ENCODE measurements at places on chromosomes 1 and 21. TPM values are rescaled to one million over a fixed set of nuclear protein-coding genes. Genes with fewer than 3 reads are reported as not detected.

Gene CFHR4
- total RNA-seq = not detected

Gene ZBTB18
- 7.4 TPM for total RNA-seq

Gene ACTL8
- total RNA-seq = not detected

Gene PBX1
- total RNA-seq = 53.0 TPM

Gene AK5
- total RNA-seq = 8.8 TPM

Measured in aortic smooth muscle cell (primary cell).